ENCODE measurements at places on chromosomes 12 and 14. TPM values are rescaled to one million over a fixed set of nuclear protein-coding genes. Genes with fewer than 3 reads are reported as not detected.

GRCh38 chr12:1117371-1117770 lies 126.3 kb downstream of the ERC1 start:
- DNase-seq: no peak
- H3K4me1 ChIP-seq: no peaks in the 10 kb centered on the region
- H3K27ac ChIP-seq: no peak overlapping the region

DNA sequence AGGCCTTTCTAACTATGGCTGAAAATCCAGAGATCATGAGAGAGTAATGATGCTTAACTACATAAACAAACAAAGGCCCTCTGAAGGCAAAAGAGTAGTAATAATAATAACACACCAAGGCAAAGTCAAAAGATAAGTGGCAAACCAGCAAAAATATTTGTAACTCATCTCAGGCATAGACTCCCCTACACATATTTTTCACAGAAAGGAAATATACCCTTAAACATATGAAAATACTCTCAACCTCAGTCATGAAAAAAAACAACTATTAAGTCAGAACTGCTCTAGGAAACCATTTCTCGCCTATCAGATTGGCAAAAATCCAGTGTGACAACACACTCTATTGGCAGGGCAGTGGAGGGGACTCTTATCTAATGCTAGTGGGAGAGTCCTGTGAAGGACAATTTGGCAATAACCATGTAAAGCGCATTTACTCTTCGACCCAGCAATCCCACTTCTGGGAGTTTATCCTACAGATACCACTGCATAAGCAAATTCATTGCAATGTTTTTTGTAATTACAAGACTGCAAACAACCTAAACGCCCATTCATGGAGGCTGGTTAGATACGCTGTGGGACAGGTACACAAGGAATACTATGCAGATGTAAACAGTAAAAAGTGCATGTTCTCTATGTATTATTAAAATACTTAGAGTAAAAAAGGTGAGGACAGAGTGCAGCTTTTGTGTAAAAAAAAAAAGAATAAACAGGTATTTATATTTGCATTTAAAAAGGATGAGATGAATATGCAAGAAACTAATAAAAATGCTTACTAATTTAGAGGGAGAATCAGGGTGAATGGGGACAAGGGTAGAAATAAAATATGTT lies 26.0 kb upstream of the IL22 start:
- H3K27ac ChIP-seq: no peak overlapping the region
- peaks cover 11% of the 10 kb centered on the region for H3K4me1 ChIP-seq
- no peak for DNase-seq
- no peaks in the 10 kb centered on the region for H3K27me3 ChIP-seq
- H3K4me3 ChIP-seq: no peak overlapping the region

- H3K27me3 ChIP-seq: no peaks in the 10 kb centered on the region
- H3K4me3 ChIP-seq: no peak overlapping the region
- H3K4me1 ChIP-seq: no peaks in the 10 kb centered on the region
- H3K27ac ChIP-seq: no peak overlapping the region
Measured at GRCh38 chr12:3680919-3681594, 71.9 kb downstream of the CRACR2A start.

DNA sequence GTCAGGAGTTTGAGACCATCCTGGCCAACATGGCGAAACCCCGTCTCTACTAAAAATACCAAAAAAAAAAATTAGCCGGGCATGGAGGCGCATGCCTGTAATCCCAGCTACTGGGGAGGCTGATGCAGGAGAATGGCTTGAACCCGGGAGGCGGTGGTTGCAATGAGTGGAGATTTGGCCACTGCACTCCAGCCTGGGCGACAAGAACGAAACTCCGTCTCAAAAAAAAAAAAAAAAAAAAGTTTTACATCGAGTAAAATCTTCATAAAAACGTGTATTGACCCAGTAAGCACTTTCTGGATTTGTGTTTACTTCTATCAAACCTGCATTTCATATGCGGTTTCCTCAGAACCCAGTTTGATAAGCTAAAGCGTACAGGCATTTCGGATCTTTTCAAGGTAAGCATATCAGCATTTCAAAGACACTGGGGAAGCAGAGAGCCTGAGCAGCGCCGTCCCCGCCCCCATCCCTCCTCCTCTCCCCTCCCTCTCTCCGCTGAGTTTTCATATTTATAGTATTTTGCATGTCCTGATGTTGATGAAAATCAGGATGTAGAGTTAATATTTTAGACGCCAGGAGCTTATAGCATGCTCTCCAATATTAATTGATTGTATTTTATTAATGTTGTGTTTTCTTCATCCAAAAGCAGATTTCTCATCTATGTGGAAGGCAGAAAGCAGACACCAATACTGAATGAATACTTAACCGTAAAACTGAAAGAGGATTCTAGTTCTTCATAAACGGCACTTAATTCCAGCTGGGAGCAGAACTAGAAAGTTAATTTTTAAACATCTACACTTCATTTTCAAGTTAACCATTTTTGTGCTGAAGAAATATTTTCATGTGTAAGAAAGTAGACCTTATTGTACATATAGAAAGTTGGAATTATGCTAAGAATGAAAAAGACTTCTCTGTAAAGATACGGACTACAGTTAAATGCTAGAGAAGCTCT lies 9.2 kb upstream of the HIP1R start:
- DNase-seq: peak; percentile 26
- no peaks in the 10 kb centered on the region for H3K36me3 ChIP-seq
- H3K27ac ChIP-seq: no peak overlapping the region
- no peaks in the 10 kb centered on the region for H3K27me3 ChIP-seq
- 0 out of 2 replicates have a peak, but pooled peaks cover 2% of the 10 kb centered on the region for H3K4me1 ChIP-seq

- H3K4me3 ChIP-seq: no peak overlapping the region
- H3K27ac ChIP-seq: no peak overlapping the region
- H3K4me1 ChIP-seq: no peaks in the 10 kb centered on the region
- no peaks in the 10 kb centered on the region for H3K36me3 ChIP-seq
- no peaks in the 10 kb centered on the region for H3K27me3 ChIP-seq
Measured at GRCh38 chr12:115916910-115917668, 360.4 kb downstream of the MED13L start.

DNA sequence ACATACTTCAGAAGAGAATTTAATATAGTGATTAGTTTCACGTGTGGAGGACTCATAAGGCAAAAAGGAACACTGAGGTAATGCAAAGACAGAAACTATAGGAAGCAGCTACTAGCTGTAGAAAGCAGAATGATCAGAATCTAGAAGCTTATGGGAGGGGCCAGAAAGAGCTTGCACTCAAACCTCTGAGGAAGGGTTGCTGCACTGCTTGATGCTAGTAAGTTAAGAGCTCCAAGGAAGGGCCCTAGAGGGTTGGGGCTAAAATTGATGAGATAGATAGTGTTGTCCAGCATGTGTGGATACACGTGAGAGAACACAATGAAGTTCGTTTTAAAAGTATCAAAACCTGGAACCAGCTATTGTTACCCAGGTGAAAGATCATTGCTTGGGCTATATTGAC lies 311.1 kb downstream of the SLC6A15 start:
- DNase-seq: no peak
- H3K36me3 ChIP-seq: no peaks in the 10 kb centered on the region
- H3K27me3 ChIP-seq: no peaks in the 10 kb centered on the region
- no peak overlapping the region for H3K27ac ChIP-seq
- H3K4me1 ChIP-seq: no peaks in the 10 kb centered on the region
- H3K4me3 ChIP-seq: no peak overlapping the region

- H3K27ac ChIP-seq: no peak overlapping the region
- no peak for DNase-seq
- no peaks in the 10 kb centered on the region for H3K36me3 ChIP-seq
- no peaks in the 10 kb centered on the region for H3K27me3 ChIP-seq
Measured at GRCh38 chr12:56948457-56948777, 9.0 kb downstream of the RDH16 start.

GRCh38 chr12:122834921-122835749 lies at the start of gene HIP1R:
HIP1R (plus strand) TSS chr12:122835457; CDS start chr12:122835551, 94 bp downstream.
- H3K27ac ChIP-seq: peak within 1 kb of the TSS; percentile 47
- DNase-seq: no peak
- peak within 1 kb of the TSS; percentile 58 for H3K4me3 ChIP-seq
- H3K27me3 ChIP-seq: no peaks in the 10 kb centered on the region

DNA sequence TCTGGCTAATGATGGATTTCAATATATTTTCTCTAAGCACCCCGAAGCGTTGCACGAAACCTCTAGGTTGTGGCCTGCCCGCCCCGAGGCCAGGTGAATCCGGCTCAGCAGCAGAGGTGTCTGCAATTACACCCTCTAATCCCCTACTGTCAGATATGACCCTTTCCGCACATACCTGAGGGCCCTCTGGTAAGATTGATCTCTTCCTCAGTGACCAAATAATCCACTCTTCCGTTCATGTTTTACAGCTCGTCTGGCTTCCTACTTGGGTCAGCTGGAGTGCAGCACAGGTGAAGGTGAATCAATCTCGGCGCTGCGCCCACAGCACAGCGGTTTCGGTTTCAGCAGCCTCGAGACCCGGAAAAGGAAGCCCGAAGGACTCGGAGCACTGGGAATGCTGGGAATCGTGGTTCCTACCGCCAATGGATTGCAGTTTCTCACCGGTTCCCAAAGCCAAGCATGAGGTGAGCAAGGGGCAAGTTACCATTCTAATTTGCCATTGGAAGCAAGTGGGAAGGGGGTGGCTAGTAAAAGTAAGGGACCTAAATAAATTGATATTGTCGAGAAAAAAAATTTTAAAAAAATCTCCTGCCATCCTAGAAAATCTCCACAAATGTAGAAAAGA lies at the start of gene SYNJ2BP:
TSS of gene SYNJ2BP (minus strand) at position 366 of the 625 bp plus-strand sequence. CDS start at position 239, 127 bp downstream.
- H3K36me3 ChIP-seq: no peaks in the 10 kb centered on the region
- H3K4me3 ChIP-seq: peak within 1 kb of the TSS; percentile 76
- no peaks in the 10 kb centered on the region for H3K27me3 ChIP-seq
- DNase-seq: peak; percentile 82
- peak within 1 kb of the TSS; percentile 29 for H3K27ac ChIP-seq

- no peak overlapping the region for H3K4me3 ChIP-seq
- peaks cover 15% of the 10 kb centered on the region for H3K4me1 ChIP-seq
- peak; percentile 51 for DNase-seq
Measured at GRCh38 chr14:23829736-23830471, 123.7 kb upstream of the DHRS4 start.

GRCh38 chr12:116599285-116600136 lies 40.3 kb downstream of the MAP1LC3B2 start:
- H3K4me3 ChIP-seq: peak overlapping the region; percentile 60
- DNase-seq: peak; percentile 79
- no peaks in the 10 kb centered on the region for H3K36me3 ChIP-seq
- H3K27ac ChIP-seq: no peak overlapping the region
- H3K4me1 ChIP-seq: no peaks in the 10 kb centered on the region

- no peak for DNase-seq
- no peaks in the 10 kb centered on the region for H3K27me3 ChIP-seq
- no peak overlapping the region for H3K27ac ChIP-seq
- H3K4me1 ChIP-seq: peaks cover 10% of the 10 kb centered on the region
Measured at GRCh38 chr12:94721173-94721572, 70.8 kb upstream of the TMCC3 start.

- peak; percentile 43 for DNase-seq
- peaks cover 20% of the 10 kb centered on the region for H3K27me3 ChIP-seq
- H3K36me3 ChIP-seq: no peaks in the 10 kb centered on the region
- H3K4me1 ChIP-seq: peaks cover 5% of the 10 kb centered on the region
- H3K4me3 ChIP-seq: peak overlapping the region; percentile 50
Measured at GRCh38 chr14:103091041-103091882, 3.3 kb upstream of the EXOC3L4 start.

- H3K27me3 ChIP-seq: no peaks in the 10 kb centered on the region
- no peaks in the 10 kb centered on the region for H3K36me3 ChIP-seq
- no peak overlapping the region for H3K27ac ChIP-seq
Measured at GRCh38 chr14:35534208-35534872, 376 bp downstream of the INSM2 start.

DNA sequence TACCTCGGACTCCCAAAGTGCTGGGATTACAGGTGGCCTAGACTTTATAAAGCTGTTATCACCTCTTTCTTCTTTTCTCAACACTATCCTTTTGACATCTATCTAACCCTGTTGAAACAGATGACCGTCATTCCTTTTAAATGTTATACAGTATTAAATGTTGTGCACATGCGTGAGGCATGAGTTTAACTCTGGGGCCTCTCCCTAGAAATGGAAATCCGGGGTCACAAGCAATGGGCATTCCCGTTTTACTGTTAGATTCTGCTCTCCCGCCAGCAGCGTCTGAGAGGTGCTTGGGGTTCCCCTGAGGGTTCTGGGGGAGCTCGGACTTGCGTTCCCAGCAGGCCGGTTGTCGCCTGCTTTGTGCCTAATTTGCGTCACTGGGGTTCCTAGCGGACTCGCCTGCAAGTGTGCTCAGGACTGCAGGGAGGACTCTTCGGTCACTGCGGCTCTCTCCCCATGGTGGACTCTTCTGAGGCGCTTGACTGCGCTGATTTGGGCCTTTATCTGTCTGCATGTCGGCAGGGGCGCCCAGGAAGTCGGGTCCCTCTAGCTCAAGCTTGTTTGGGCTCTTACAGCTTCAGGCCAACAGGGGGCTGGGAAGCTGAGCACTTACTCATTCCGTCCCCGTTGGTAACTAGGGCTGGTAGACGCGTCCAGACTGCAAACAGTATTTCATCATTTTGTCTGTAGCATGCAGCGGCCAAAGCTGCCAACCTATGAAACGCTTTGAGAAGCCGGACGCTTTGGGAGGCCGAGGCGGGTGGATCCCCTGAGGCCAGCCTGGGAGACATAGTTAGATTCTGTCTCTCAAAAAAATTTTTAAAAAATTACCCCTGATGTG lies 1.2 kb upstream of the RAN start:
- H3K4me1 ChIP-seq: 0 out of 2 replicates have a peak, but pooled peaks cover 3% of the 10 kb centered on the region
- no peaks in the 10 kb centered on the region for H3K27me3 ChIP-seq
- no peak overlapping the region for H3K4me3 ChIP-seq
- peaks cover 33% of the 10 kb centered on the region for H3K36me3 ChIP-seq
- peak; percentile 22 for DNase-seq
- no peak overlapping the region for H3K27ac ChIP-seq

DNA sequence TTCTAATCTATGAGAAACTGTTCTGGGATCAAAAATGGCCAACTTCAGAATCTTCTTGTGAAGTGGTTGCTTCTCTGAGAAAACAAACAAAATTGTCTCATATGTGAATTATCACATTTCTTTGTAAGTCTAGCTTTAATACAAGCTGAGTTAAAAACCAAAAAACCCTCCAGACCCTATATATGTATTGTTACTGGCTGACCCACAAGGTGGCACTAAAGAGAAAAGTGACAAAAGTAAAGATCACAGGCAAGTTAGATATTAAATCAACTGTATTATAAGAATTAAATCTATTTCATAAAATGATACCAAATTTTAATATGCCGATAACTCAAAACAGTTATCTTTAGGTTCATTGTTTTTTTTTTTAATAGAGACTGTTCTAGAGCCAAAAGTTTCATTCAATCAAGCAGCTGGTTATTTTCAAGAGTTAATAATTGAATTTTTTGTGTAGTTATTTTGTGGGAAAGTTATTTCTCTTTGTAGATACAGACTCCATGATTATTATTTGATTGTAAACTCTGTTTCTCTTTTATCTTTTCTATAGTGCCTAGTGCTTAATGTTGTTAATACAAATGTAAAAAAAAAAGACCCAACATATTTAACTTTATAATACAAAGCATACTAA lies 7.5 kb upstream of the TRHDE start:
- DNase-seq: peak; percentile 32
- no peaks in the 10 kb centered on the region for H3K27me3 ChIP-seq
- H3K27ac ChIP-seq: no peak overlapping the region
- H3K4me3 ChIP-seq: no peak overlapping the region
- no peaks in the 10 kb centered on the region for H3K36me3 ChIP-seq

P2RX2 gene
- total RNA-seq: not detected

FSCB gene
- total RNA-seq: not detected

NEDD1 gene
- total RNA-seq: 44.8 TPM

OR6C2 gene
- not detected for total RNA-seq

CIROP gene
- total RNA-seq: not detected

ACOT2 gene
- 16.9 TPM for total RNA-seq

KRT72 gene
- total RNA-seq: not detected

ARPC3 gene
- 112 TPM for total RNA-seq

Measured in SJCRH30 (cell line).